ENCODE measurements at places on chromosomes 6 and 20. TPM values are rescaled to one million over a fixed set of nuclear protein-coding genes. Genes with fewer than 3 reads are reported as not detected.

DNA sequence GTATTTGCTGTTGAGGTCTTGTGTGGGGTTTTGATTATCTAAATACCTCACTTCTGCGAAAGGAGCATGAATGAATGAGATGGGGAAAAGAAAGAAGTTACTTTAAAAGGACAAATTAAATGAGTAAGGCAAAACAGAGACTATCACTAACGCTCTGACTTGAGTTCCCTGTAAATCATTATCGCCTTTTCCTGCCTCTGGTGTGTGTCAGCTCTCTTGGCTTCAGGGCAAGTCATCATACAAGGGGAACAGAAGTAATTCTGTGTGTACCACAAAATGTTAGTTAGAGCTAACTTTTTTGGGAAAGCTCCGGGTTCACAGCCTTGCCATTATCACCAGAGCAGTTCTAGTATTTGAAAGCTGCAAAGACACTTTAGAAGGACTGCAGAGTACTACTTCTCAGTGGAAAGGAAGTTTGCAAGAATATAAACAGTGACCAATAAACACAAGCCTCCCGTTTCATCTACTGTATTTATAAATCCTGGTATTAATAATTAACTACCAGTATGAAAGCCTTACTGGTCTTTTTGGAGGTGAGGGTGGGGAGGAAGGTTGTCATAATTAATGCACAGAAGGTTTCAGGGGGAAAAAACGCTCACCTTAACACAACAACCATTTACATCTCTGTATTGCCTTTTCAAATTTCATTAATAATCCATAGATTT is 1.2 kb downstream of the DZANK1 start:
- DNase-seq: no peak

Gene TAF8
- polyA plus RNA-seq: 20.4 TPM

DNA sequence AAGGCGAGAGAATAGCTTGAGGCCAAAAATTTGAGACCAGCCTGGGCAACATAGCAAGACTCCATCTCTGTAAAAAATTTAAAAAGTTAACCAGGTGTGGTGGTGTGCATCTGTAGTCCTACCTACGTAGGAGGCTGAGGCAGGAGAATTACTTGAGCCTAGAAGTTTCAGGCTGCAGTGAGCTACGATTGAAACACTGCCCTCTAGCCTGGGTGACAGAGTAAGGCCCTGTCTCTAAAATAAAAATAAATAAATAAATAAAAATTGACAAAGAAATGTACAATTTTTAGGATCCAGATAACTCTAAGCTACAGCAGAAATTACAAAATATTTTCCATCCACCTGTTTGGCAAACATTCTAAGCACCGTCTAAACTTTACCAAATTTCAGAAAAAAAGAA is 941.0 kb upstream of the ADGRB3 start:
- DNase-seq: no peak

- peak; percentile 33 for DNase-seq
Measured at GRCh38 chr6:73854998-73855718, 159.2 kb downstream of the CD109 start.

DNA sequence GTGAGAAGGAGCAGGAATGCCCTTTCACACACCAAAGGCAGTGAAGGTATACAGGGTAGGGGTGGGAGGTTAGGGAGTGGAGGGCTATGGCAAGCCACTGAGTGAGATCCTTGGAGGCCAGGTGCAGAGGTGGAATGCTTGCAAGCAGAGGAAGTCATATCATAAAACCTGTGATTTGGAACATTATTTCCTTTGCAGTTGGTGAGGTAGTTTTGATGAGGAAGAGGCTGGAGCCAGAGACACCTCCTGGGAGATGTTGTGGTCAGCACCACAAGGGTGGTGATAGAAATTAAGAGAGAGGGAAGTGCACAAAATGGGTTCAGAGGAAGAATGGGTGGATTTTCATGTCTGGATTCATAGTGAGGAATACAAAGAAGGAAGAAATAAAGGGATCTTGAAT is 73.0 kb downstream of the PLCB4 start:
- no peak for DNase-seq

GRCh38 chr6:168222115-168223043 is 97.2 kb downstream of the DACT2 start:
- DNase-seq: no peak

DNA sequence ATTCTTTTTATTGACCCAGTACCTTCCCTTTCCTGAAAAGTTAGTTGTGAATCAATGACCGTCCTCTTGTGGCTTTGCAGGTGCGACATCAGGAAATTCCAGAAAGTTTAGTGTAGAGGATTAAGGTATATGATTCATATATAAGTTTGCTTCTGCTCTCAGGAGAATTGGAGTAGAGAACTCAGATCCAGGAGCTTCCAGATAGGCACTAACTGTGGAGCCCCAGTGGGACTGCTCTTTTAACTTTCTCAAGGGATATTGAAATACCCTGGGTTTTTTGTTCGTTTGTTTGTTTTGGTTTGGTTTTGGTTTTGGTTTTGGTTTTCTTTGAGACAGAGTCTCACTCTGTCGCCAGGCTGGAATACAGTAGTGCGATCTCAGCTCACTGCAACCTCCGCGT is 9.5 kb downstream of the TAAR2 start:
- DNase-seq: no peak

DNA sequence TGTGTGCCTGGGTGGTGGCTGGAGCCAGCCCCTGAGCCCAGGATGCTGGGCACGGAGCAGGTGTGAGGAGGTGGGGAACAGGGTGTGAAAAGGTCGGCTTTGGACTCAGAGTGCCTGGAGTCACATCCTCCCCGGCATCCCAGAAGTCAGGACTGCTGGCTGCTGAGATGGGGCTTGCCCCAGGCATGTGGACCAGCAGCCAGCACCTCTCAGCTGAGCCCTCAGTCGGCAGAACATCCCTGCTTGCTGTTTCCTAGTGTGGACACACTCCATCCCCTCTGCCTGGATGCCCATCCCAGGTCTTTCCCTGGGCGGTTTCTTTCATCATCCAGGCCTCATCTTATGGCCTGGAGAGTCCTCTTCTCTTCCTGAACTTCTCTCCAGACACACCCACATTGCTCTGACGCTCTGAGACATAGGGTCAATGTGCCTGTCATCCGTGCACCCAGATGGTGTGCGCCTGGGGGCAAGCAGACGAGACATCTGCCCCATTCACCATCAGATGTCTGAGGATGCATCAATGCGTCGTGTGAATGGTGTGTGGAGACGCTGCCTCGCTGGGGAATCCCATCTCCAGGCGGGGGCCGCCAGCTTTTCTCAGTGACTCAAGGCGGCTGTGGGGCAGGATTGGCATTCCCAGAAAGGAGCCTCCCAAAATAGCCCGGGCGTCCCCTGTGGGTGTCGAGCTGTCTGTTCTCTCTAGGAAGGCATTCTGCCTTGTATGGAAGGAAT is 104.2 kb downstream of the SYCP2 start:
- no peak for DNase-seq

Gene ABHD16B
- polyA plus RNA-seq: not detected

DNA sequence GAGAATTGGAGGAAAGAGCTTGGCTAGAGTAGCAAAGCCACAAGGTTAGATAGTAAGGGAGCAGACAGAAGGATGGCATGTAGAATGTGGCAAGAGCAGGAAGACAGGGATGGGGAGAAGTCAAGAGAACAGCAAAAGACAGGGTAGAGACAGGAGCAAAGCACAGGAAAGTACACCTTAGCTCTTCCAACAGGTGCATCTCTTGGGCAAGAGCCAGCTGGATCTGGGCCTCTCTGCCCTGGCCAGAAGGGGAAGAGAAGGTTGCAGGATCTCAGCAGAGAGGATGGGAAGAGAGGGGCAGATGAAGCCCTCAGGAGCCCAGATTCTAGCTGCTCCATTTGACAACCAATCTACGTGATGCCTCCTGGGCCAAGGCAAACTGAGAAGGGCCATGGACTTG is 16.7 kb downstream of the SCUBE3 start:
- no peak for DNase-seq

DNA sequence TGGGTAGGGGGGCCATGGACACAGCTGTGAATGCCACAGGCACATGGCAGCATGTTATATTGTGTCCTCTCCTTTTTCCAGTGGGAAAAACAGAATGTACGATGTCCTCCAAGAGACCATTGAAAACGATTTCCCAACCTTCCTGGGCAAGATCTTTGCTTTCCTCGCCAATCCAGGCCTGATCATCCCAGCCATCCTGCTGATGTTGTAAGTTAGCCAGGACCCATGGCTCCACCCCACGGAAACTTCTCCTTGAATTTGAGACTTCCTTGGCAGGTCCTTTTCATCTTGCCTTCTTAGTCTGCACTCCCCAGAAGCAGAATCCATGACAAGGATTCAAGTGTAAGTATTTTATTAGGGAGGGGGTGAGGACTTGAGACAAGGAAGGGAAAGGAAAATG is 28.2 kb upstream of the NOP56 start:
- no peak for DNase-seq

DNA sequence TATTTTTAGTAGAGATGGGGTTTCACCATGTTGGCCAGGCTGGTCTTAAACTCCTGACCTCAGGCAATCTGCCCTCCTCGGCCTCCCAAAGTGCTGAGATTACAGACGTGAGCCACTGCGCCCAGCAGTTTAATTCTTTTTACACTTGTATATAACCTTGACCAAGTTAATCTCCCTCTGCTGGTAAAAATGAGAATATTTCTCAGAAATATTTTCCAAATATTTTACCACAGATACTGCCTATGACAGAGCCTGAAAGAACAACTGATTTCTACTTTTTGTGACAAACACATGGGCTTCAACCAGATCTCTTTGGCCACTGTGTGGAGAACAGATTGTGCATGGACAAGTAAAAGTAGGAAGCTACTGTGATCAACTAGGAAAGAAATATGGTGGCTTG is 21.2 kb upstream of the NHSL1 start:
- DNase-seq: no peak

GRCh38 chr6:7185561-7185960 is 77.8 kb downstream of the RREB1 start:
- no peak for DNase-seq

GRCh38 chr6:87661016-87661415 is 41.0 kb downstream of the AKIRIN2 start:
- no peak for DNase-seq

Gene CALHM5
- polyA plus RNA-seq: 2.3 TPM

DNA sequence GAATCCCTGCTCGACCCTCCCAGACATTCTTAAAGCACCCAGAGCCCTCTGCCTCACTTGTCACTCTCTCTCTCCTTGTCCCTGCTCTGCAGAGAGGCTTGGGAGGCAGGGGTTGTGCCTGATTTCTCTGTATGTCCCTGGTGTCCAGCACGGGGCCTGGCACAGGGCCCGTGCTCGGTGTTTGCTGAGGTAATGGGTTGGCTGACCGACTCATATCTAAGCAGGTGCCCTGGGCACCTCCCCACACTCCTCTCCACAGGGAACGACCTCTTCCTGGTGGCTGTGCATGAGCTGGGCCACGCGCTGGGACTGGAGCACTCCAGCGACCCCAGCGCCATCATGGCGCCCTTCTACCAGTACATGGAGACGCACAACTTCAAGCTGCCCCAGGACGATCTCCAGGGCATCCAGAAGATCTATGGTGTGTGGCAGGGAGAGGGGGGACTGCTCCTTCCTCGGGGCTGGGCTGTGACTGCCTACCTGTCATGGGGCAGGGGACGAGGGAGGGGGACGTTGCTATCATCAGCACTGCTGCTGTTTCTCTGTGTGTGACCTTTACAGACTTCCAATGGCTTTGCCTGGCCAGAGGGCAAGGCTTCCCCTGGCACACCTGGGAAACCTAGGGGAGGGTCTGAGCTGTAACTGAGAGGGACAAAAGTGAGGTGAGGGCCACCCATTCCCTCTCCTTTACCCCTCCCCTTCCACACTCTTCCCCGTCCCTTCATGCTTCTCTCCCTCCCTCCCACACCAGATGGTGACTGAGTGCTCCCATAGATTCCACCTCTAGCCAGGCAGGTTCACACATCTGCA is 14.2 kb downstream of the MMP24OS start:
- DNase-seq: no peak

DNA sequence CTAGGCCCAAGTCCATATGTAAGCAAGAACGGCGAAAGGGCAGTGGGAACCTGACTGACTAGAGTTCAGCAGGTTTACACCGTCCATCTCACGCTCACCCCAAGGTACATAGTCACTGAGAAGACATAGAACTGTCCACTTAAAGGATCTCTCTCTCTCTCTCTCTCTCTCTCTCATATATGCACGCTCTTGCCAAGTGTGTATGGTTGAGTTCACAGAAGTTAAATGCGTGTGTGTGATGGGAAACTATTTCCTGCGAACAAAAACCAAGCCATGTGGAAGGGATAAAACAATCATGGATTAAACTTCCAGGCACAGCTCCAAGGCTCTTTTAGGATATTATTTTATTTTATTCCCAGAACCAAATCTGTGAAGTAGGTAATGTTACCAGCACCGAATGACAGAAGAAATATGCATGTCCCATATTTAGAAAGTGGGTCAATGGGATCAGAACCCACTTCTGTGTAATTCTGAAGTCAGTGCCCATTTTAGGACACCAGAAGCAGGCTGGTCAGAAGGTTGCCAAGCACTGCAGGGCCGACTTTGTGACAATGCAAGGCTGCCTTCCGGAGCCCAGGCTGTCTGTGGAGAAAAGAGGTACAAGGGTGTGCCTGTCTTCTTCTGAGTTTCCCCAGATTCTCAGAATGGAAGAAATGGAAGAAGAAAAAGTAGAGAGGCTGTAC is 49.2 kb upstream of the MAP7 start:
- DNase-seq: no peak

- no peak for DNase-seq
Measured at GRCh38 chr20:58148891-58149290, 79.6 kb downstream of the ANKRD60 start.

GRCh38 chr6:4351520-4352321 is 216.3 kb upstream of the ECI2 start:
- no peak for DNase-seq

GRCh38 chr20:3121271-3121911 is 36.9 kb upstream of the AVP start:
- no peak for DNase-seq

DNA sequence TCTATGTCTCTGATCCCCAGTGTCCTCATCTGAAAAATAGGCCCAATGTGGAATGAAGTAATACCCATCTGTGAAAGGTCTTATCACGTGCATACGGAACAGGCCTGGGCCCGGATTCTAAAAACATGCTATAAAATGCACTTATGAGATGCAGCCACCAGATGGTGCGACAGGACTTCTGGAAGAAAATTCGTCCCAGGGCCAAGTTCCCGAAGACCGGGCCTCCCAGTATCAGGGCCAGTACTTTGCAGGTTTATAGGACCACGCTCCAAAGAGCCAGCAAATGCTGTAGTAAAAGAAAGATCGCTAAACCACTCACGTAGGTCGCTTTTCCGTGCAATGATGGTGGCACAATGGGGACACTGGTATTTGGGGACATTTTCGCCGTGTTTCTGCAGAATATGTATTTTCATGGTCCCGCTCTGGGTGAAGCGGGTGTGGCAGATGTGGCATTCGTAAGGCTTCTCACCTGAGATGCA is 10.6 kb downstream of the CTCFL start:
- DNase-seq: peak; percentile 54

DNA sequence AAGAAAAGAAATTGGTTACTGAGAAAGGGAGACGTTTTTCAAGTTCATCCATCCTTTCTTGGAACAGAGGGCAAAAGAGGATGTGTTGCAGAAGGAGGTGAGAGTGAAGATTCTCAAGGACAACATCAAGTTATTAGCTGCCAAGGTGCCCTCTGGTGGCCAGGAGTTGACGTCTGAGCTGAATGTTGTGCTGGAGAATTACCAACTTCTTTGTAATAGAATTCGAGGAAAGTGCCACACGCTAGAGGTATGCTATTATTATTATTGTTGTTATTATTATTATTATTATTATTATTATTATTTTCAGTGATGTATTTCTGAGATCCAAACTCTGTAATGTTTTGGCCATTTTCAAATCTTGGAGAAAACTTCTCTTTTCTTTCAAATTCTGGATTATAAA is 197.0 kb downstream of the UTRN start:
- DNase-seq: peak; percentile 62

Gene SAMD3
- polyA plus RNA-seq: 0.82 TPM

GRCh38 chr20:38127920-38128528 is 37.0 kb downstream of the TGM2 start:
- DNase-seq: no peak
